ENCODE measurements at places on chromosomes 3 and 15.

- H3K27me3 ChIP-seq, result no peaks in the 10 kb centered on the region
- no peak overlapping the region for H3K4me3 ChIP-seq
- peaks cover 67% of the 10 kb centered on the region for H3K4me1 ChIP-seq
- DNase-seq, result no peak
Measured at GRCh38 chr3:16466822-16467221, 46.7 kb downstream of the RFTN1 start.

DNA sequence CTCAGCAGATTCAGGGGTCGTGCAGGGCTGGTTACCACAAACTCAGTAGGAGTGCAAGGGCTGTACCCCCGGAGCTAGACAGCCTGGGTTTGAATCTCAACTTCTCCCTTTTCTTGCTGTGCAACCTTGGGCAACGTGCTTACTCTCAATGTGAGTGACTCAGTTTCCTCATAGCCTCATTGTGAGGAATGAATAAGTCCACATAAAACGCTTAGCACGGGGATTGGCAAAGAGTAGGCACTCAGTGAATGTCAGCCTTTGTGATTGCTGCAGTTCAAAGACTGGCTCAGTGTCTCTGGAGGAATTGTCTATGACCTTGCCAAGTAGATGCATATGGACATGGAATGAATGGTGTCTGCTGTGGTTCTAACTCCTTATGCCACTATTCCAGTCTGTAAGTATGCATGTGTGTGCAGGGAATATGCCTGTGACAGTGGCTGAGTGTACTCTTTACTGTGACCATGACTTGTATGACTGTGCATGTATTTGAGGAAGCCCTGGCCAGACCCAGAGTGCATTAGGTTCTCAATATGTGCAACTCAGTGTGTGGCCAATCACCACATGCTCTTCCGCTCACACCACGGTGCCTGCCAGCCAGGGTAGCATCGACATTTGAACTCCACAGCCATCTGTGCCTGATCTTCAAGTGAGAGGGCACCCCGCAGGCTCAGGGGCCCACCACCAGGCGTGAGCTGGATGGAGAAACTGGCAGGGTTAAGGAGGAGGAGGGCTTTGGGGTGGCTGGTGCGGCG, 900 bp upstream of the HYAL3 start:
- H3K27ac ChIP-seq, result peak overlapping the region; percentile 99
- H3K36me3 ChIP-seq, result peaks cover 5% of the 10 kb centered on the region
- no peak for DNase-seq

DNA sequence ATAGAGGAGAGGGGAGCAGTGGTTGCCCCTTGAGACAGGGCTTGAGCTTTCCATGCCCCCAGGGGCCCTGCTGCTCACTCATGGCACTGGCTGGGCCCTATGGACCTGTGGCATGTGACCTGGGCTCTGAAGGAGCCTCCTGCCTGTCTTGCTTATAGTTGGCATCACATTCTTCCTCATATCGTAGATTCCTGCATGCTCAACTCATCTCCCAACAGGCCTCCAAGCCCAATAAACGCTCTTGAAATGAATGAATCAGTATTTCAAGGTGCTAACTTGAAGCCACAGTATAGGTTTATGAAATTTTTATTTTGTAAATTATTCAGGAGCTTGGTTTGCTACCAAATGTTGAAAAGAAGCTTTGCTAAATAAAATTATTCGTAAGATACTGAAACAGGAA, 93.3 kb upstream of the SLC7A14 start:
- DNase-seq, result no peak
- no peak overlapping the region for H3K27ac ChIP-seq
- no peaks in the 10 kb centered on the region for H3K27me3 ChIP-seq
- H3K4me1 ChIP-seq, result no peaks in the 10 kb centered on the region
- H3K4me3 ChIP-seq, result no peak overlapping the region

- H3K4me1 ChIP-seq, result peaks cover 30% of the 10 kb centered on the region
- no peak for DNase-seq
- H3K27me3 ChIP-seq, result no peaks in the 10 kb centered on the region
Measured at GRCh38 chr3:121662742-121663141, 2.0 kb upstream of the HCLS1 start.

- H3K4me3 ChIP-seq, result no peak overlapping the region
- no peak overlapping the region for H3K27ac ChIP-seq
- H3K4me1 ChIP-seq, result no peaks in the 10 kb centered on the region
Measured at GRCh38 chr3:72160351-72160750, 375.4 kb upstream of the PROK2 start.

- H3K27me3 ChIP-seq, result no peaks in the 10 kb centered on the region
- no peak for DNase-seq
Measured at GRCh38 chr3:14990780-14991148, 43.4 kb downstream of the NR2C2 start.

GRCh38 chr3:14289590-14290461, 111.2 kb downstream of the LSM3 start:
- H3K27ac ChIP-seq, result no peak overlapping the region
- H3K4me1 ChIP-seq, result no peaks in the 10 kb centered on the region
- H3K4me3 ChIP-seq, result no peak overlapping the region
- no peak for DNase-seq
- no peaks in the 10 kb centered on the region for H3K36me3 ChIP-seq

Data from activated naive CD4-positive, alpha-beta T cell treated with anti-CD3 and anti-CD28 coated beads, Interleukin-2, amount 10 ng/mL, durations not matched to agents 7 days and 5 days (primary cell).